ENCODE measurements at places on chromosomes 1 and 21.

DNA sequence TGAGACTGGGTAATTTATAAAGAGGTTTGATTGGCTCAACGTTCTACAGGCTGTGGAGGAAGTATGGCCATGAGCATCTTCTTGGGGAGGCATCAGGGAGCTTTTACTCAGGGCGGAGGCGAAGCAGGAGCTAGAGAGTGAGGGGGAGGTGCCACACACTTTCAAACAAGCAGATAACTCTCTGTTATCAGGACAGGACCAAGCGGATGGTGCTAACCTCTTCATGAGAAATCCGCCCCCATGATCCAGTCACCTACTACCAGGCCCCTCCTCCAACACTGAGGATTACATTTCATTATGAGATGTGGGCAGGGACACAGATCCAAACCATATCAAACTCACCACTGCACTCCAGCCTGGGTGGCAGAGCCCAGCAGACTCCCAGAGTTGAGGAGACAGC, 11.5 kb upstream of the LRRC47 start:
- DNase-seq, result no peak

GRCh38 chr1:232307296-232308017, 322.5 kb downstream of the SIPA1L2 start:
- no peak for DNase-seq

DNA sequence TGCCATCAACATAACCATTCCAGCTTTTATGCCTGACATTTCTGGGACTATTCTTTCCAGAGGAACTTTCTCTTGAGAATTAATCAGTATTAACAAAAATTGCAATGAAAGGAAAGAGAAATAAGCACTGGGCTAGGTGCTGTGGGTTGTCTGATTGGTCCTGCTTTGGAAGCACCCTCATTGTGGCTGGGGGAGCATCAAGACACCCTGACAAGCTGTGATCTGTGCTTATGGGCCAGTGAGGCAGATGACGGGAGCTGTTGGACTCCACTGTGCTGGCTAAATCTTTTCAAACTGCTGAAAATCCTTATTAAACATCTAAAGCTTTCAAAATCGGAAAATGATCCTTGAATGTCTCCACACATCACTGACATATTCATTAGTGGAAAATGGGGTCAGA, 20.0 kb downstream of the UBASH3A start:
- DNase-seq, result no peak

GRCh38 chr21:42656872-42657271, 3.5 kb downstream of the PDE9A start:
- DNase-seq, result no peak

- no peak for DNase-seq
Measured at GRCh38 chr21:41925767-41926116, 28.1 kb downstream of the C2CD2 start.

Data from stimulated activated CD4-positive, alpha-beta T cell treated with anti-CD3 and anti-CD28 coated beads, Interleukin-12 subunit alpha, Interleukin-12 subunit beta, amount 100 ng/mL, for 48 hours (primary cell).